ENCODE measurements at places on chromosomes 6 and 20. TPM values are rescaled to one million over a fixed set of nuclear protein-coding genes. Genes with fewer than 3 reads are reported as not detected.

Gene CCN6
- total RNA-seq, result 1.4 TPM

Gene CPNE5
- total RNA-seq, result 0.58 TPM

Gene PCSK2
- not detected for total RNA-seq

Gene BPIFB1
- total RNA-seq, result not detected

Gene TMEM244
- total RNA-seq, result not detected

GRCh38 chr6:73983367-73983766 lies 287.4 kb downstream of the CD109 start:
- DNase-seq, result no peak

GRCh38 chr20:5531318-5532081 lies 214.7 kb upstream of the PROKR2 start:
- DNase-seq, result no peak

GRCh38 chr20:61104232-61104631 lies 147.8 kb upstream of the CDH4 start:
- no peak for DNase-seq

GRCh38 chr6:27129095-27129815 lies 118.2 kb upstream of the PRSS16 start:
- DNase-seq, result no peak

- DNase-seq, result no peak
Measured at GRCh38 chr6:107511511-107511993, 21.6 kb downstream of the SOBP start.

DNA sequence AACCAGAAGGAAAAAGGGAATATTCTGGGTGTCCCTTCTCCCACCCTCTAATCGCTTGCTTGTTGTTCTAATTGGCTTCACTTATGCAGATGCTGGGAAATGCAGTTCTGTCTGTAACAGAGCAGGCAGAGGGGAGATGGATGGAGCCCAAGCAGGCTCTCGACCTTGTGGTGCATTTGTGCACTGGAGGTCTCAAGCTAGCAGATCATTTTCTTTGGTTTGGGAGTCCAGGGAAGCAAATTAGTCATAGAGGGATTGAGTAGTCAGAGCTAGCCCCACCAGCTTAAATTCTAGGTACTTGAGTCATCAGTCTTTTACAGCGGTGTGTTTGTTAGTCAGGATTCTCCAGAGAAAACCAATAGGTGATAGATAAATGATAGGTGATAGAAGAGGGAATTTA lies 234.7 kb upstream of the ECI2 start:
- DNase-seq, result peak; percentile 76

DNA sequence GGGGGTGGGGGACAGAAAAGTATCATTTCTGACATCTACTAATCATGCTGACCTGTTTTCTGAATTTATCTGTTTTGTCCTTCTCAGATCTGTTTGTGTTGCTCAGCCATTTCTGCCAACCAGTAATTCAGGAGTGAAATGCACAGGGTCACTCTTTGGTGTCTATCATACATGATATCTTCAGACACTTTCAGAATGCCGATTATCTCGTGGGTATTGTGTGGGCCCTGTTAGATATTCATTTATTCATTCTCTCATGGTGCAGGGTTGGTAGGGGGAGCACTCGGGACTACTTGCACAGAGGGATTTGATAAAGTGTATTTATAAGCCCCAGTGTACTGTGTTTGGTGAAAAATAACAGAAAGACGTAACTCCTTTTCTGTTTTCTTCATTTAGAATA lies 101.2 kb upstream of the CITED2 start:
- DNase-seq, result no peak

DNA sequence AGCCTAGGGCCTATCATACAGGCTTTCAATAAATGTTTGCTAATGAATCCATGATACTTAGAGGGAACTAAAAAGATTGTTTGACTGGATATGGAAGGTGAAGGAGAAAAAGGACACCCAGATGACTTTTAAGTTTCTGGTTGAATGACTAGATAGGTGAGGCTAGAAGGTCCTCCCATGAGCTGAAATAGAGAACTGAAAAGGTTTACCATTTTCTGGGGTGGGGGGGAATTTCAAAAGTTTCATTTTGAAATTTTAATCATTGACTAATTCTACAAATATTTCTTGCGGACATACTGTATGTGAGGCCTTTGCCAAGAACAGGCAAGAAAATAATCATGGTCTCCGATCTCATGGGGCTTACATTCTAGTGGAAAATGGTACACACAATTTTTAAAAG lies 17.9 kb upstream of the ZBTB2 start:
- no peak for DNase-seq

GRCh38 chr6:106146852-106147351 lies 60.8 kb downstream of the PRDM1 start:
- no peak for DNase-seq

DNA sequence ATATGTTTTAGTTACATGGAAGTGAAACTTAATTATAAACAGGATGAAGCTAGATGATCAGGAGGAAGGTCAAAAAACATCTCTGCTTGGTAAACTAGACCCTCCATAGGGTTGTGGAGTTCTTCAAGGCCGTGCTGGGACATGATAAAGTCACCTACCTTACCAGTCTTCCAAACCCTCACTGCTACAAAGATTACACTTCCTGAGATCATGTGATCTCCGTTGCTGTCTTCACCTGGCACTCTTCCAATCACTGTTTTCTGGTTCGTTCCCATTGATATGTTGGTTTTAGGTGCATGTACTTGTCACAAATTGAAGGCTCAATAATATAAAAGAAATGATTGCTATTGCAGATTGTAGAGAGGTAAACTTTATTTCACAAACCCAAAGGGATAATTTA lies 161.5 kb upstream of the MAN1A1 start:
- DNase-seq, result no peak

GRCh38 chr6:156258981-156259380 lies 518.2 kb upstream of the ARID1B start:
- DNase-seq, result no peak

GRCh38 chr6:162109480-162110050 lies 618.0 kb downstream of the PRKN start:
- no peak for DNase-seq

GRCh38 chr20:22312744-22313346 lies 271.5 kb downstream of the FOXA2 start:
- DNase-seq, result peak; percentile 10
